ENCODE measurements at places on chromosomes 1 and 21.

- no peak for DNase-seq
These were observed 19.2 kb downstream of the S100A7 start for GRCh38 chr1:153441238-153441755.

DNA sequence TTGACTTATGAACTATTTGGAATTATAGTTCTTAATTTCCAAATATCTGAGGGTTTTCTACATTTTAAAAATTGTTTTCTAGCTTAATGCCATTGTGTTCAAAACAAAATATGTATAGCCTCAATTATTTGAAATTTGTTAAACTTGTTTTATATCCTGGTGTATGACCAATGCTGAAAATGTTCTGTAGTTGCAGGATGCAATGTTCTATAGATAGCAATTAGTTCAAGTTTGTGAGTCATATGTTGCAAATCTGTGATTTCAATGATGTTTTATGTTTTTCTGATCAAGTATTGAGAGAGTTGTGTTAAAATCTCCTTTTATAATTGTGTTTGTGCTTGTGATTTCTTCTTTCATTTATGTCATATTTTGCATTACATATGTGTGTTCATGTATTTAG is 517.5 kb downstream of the ADGRL2 start:
- no peak for DNase-seq

GRCh38 chr1:179744401-179745130 is 1.5 kb downstream of the FAM163A start:
- no peak for DNase-seq

DNA sequence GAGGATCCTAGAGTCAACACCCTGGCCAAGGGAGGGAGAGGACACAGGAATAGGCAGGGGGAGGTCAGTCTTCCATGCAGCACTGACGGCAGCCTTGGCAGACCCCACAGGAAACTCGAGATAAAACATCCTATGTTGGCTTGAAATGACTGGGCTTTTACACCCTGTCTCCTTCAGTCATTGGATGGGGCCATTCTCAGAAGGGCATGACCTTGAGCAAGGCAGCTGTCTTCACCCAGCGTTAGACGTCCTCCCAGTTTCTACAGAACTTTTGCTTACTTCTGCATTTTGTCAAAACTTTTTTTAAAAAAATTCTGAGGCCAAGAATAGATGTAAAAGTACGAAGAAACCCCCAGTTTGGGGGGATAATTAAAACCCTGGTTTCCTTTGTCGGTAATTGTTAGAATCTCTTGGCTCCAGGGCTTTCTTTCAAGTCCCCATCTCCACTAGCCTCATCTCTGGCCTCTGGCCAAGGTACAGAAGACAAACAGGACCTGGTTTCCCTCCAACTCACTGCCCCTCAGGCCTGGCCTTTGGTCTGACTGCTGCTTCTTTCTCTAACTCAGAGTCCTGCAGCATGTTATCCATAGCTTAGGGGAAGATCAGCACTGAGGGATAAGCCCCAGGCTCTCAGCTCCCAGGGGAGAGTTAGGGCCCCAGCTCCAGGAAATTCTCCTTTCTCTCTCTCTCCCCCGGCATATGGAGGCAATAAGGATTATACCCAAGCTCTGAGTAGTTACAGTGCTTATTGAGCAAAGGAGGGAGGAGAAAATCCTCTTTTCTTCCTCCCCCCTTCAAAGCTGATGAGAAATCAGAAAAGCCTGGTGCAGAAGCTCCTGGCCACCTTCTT is 51.6 kb upstream of the KCND3 start:
- DNase-seq, result no peak

GRCh38 chr1:33823401-33823800 is 40.5 kb upstream of the HMGB4 start:
- DNase-seq, result no peak

GRCh38 chr1:32239790-32240139 is 7.3 kb upstream of the FAM167B start:
- no peak for DNase-seq

DNA sequence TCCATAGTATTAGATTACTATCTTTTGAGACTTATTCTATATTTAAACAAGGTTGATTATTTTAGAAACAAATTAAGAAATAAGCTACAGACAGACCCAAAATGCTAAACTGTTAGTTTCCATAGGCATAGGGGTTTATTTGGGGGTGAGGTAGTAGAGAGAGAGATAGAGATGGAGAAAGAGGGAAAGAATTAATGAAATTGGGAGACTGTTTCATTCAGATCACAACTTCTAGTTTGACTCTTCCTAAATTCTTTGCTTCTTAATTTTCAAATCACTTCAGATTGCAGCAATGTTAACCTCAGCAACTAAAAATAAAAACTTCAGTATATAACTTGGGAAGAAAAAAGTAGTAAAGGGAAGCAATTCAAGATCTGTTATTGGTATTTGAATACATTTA is 3.4 kb downstream of the JUN start:
- no peak for DNase-seq

DNA sequence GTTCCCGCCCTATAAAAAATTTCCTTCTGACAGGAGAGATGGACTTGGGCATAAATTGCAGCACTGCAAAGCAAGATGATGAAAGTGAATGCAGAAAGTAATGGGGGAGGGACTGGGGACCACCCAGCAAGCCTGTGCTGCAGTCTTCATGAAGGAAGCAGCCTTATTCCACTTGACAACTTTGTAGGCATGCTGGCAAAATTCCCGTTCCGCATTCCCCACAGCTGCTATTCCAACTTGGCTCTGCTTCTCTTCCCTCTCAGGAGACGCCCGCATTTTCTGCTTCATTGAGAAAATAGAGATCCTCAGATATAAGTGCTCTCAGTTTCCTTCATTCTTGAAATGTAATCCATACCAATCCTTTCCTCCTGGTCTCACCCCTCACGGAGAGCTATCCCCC is 2.4 kb downstream of the HMGB4 start:
- no peak for DNase-seq

DNA sequence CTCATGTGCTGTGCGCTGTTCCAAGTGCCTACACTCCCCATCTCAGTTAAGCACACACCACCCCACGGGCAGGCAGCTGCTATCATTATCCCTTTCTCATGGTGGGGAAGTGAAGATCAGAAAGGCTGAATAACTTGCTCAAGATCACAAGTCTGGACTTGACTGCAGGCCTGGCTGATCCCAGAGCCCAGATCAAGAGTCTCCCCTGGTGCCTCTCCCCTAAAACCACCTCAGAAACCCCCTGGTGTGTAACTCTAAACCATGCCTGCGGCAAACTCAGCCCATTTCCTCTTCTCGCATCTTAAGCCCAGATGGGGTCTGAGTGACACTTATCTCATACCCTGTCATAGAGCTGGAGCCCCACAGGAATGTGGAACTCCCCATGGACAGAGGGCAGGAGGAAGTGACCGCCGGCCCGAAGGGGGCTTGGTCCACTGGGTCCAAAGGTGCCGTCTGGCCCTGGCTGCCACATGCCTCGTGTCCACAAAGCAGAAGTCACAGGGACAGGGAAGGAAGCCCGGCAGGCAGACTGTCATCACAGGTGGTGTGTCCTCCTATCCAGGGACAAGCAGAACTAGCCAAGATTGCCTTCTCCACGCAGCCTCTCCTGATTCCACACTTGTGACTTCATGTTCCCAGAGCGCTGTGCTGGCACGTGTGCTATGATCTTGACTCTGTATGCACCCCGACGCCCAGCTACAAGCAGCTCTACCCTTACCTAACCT is 92.1 kb downstream of the SYF2 start:
- DNase-seq, result no peak

- no peak for DNase-seq
These were observed 82.3 kb downstream of the SSBP3 start for GRCh38 chr1:54323921-54324250.

DNA sequence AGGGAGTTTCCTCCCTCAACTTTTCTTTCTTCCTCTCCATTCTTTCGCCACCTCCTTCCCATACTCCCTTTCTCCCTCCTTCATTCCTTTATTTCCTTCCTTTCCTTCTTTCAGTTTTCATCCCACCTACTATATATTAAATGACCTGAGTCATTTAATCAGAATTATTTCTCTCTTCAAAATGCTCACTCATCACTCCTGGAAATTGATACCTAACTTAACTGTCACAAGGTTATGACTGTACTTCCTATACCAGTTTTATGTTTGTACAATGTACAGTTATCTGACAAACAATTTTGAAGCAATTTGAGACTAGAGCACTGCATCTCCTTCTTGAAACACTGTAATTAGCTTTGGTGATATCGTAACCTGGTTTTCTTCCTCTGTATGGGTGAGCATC is 41.4 kb downstream of the NEXN start:
- no peak for DNase-seq

DNA sequence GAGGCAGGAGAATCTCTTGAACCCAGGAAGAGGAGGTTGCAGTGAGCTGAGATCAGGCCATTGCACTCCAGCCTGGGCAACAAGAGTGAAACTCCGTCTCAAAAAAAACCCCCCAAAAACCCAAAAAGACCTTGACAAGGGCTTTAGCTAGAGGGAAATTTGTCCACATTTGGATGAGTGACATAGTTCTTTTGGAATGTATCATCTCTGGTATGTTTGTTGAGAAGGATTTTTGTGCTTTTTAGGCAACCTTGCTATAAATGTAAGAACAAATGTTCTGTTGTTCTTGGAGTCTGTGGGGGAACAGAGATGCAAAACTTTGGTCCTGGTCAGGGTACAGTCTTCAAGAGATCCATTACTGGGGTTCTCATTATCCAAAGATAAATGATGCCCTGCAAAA is 28.9 kb downstream of the INAVA start:
- no peak for DNase-seq

DNA sequence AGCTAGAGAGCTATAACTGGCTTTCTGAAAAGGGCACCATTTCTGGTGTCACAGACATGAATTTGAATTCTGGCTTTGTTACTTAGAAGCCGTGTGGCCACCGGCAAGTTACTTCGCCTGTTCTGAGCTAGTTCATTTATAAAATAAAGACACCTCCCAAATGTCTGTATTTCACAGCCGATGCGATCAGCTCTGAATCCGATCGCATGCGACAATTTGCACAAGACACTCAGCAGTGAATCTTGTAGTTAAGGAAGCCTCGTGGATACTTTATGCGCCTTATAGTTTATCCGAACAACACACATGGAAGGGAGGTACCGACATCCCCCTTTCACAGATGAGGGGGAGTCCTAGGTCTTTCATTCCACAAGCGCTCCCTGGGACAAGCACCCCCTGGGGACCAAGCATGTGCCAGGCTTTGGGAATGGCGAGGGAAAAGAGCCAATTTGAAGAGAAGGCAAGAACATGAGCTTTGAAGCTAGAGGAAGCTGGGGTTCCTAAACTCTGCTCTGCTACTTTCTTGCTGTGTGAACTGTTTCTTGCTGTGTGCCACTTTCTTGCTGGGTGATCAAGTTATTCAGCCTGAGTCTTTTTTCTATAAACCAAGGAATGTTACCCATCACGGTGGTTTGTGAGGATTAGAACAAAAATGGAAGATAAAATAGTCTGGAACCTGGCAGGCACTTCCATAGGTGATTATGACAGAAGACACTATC is 3.9 kb downstream of the ID3 start:
- DNase-seq, result no peak

GRCh38 chr1:208536212-208536611 is 292.0 kb upstream of the PLXNA2 start:
- DNase-seq, result no peak

GRCh38 chr1:159921251-159921650 is 4.1 kb downstream of the TAGLN2 start:
- peak; percentile 59 for DNase-seq

GRCh38 chr1:70353601-70354331 is 756 bp downstream of the ANKRD13C start:
- peak; percentile 46 for DNase-seq

DNA sequence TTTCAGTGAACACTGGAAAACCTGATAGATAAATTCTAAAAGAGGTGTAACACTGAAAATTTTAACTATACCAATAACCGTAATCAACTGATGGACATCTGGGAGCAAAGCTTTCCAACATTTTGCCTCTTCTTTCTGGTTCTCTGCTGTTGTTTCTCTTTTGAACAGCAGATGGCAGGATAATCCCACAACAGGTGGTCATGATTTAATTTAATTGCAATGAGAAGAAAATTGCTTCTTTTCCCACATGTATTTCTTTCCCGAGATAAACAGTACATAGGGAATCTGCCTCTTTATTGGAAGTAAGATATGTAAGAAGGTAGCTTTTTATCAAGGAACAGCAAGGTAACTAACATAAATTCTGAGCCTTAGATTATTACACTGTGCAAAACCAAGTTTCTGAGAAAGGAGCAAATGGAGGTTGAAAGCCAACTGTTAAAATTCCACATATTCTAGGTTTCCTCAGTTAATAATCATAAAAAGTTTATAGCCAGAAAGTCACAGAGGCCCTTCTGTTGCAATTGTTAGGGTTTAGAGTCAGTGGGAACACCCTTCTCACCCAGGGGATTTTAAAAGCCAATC is 72.9 kb downstream of the RPS6KA1 start:
- DNase-seq, result peak; percentile 50

GRCh38 chr1:161981126-161981525 is 42.5 kb downstream of the OLFML2B start:
- DNase-seq, result no peak

- no peak for DNase-seq
These were observed 368.5 kb upstream of the SNX7 start for GRCh38 chr1:98292994-98293393.

DNA sequence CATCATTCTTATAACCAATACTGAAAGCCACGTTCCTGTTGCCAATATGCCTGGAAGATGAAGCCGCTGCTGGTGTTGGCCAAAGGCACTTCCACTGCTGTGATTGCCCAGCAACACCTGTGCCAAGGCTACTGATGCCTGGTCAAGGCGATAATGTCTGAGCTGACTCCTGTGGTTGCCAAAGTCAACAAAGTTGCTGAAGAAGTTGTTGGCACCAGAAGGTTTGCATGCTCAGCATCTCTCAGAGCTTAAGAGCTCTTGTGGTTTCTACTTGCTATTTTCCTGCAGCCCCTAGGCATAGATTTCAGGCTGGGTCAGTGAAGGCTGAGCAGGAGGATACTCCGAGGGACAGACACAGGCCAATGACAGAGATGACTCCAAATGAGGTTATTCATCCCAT is 63.4 kb upstream of the RAB3GAP2 start:
- DNase-seq, result peak; percentile 14

DNA sequence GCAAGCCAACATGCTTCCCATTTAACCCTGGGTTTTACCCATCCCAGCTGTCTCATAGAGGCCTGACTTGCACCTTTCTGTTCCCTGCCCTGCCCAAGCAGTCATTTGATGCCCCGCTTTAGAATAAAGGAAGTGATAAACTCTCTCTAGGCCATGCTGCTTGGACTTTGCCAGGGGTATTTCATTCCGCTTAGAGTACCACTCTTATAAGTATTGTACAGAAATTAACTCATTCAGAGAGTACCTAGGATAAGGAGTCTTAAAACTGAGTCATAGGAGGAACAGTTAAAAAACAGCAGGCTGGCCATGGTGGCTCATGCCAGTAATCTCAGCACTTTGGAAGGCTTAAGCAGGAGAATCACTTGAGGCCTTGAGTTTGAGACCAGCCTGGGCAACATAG is 21.0 kb upstream of the LYST start:
- DNase-seq, result no peak

All from A172 (cell line).